ENCODE measurements at places on chromosomes 11 and 22.

GRCh38 chr22:19962909-19963806, 21.5 kb upstream of the TXNRD2 start:
- DNase-seq: no peak

DNA sequence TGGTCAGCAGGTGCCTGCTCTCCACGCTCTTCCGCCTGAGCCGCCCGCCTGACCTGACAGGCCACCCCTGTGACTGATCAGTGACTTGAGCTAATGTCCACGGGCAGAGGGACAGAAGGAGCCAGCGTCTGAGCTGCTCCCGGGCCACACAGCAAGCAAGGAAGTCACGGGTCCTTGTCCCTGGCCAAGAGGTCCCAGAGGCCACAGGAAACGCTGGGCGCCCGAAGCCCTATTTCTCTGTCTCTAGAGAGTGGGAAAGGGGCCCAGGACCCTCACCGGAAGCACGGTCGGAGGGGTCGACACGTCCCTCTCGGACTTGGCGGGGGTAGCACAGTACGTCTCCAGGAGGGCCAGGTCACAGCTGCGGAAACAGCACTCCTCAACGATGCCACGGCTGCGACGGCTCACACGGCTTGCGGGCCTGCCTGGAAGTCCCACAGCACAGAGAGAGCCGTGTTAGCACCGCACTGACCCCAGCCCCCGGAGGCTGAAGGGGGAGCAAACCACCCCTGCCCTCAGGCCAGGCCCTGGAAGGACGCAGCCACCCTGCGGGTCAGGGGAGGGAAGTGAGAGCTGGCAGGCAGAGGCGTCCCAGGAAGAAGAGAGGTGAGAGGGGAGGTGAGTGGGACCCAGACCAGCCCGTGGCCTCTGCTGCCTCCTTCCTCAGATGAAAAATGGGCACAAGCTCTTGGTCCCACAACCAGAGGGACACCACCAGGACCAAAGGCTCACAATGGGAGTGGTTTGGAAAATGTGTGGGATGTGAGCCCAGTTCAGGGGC, 5.8 kb downstream of the IGF2 start:
- no peak for DNase-seq

DNA sequence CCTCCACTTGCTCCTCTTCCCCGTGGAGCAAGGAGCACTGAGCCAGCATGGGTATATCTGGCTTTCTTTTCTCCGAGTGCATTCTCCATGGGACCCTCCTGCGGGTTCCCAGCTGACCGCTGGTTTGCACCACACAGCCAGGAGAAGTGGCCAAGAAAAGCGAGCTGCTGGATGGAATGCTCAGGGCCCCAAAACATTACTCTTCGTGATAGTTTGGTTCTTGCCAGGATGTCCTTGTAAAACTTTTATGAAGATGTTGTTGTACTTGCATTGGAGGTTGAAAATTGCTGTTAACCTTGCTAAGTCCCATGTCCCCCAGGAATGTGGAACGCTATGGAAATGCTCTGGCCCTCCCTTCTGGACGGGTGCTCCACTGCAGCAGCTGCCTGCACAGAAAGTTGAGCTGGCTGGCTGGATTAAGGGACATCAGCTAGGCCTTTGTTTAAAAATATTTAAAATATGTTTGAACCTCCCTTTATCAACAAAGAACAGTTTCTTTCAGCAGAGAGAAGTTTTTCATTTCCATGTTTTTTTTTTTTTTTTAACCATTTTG, 68.7 kb downstream of the ZNRF3 start:
- peak; percentile 54 for DNase-seq

- no peak for DNase-seq
Measured at GRCh38 chr11:4065601-4066377, 28.8 kb upstream of the RRM1 start.

DNA sequence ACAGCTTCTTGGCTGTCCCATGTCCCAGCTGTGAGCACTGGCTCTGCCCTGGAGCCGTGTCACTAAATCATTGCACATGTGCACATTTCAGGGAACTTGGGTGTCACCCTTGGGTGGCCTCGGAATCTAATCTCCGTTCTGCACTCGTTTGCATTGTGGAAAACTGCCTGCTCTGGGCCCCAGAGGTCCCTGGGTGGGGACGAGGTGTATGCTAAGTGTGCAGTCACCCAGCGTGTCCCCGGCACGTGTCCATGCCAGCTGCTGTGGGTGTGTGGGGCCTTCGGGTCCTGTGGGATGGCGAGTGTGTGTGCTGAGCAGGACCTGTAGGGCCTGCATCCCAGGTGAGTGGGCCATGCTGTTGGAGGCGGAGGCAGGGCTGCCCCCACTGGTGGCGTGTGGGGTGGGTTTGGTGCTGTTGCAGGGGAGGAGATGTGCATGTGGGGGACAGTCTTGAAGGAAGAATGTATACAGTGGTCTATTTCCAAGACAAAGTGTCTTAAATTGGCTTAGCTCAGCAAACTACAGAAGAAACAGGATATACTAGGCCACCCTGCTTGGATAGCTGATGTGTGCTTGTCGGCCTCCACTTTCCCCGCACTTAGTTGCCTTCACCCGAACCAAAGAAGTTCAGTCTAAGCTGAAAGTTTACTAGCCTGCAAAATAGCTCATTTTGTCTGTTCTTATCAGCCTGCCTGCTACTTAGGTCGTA, 14.6 kb downstream of the TANGO2 start:
- DNase-seq: no peak

DNA sequence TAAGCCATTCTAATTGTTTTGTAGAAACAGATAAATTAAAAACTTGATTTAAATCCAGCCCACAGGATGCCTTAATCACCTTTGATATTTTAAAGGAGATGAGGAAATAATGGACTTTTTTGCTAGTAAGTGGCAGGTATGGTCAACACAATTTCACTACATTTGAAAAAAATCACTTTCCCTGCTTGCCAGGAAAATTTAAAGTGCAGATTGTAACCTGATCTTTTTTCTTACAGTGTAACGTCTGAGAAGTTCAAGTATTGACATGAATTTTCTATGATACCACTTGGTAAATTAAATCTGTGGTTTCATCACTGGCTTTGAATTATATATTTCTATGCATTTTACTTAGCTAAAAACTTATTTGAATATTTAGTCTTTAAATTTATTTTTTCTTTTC, 65.3 kb downstream of the ARHGEF12 start:
- DNase-seq: no peak

GRCh38 chr11:101860696-101861427, 53.9 kb upstream of the CEP126 start:
- peak; percentile 27 for DNase-seq

DNA sequence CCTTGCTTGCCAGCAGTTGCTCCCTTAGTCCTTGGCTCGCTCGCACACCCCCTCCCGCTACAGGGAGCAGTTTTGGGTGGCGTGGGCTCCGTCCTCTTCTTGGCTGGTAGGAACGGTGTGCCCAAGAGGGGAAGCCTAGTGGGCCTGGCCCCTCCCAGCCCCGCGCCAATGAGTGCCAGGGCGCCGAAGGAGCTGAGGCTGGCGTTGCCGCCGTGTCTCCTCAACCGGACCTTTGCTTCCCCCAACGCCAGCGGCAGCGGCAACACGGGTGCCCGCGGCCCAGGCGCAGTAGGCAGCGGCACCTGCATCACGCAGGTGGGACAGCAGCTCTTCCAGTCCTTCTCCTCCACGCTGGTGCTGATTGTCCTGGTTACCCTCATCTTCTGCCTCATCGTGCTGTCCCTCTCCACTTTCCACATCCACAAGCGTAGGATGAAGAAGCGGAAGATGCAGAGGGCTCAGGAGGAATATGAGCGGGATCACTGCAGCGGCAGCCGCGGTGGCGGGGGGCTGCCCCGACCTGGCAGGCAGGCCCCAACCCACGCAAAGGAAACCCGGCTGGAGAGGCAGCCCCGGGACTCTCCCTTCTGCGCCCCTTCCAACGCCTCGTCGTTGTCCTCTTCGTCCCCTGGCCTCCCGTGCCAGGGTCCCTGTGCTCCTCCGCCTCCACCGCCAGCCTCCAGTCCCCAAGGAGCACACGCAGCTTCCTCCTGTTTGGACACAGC, 1.6 kb downstream of the C11orf87 start:
- no peak for DNase-seq

DNA sequence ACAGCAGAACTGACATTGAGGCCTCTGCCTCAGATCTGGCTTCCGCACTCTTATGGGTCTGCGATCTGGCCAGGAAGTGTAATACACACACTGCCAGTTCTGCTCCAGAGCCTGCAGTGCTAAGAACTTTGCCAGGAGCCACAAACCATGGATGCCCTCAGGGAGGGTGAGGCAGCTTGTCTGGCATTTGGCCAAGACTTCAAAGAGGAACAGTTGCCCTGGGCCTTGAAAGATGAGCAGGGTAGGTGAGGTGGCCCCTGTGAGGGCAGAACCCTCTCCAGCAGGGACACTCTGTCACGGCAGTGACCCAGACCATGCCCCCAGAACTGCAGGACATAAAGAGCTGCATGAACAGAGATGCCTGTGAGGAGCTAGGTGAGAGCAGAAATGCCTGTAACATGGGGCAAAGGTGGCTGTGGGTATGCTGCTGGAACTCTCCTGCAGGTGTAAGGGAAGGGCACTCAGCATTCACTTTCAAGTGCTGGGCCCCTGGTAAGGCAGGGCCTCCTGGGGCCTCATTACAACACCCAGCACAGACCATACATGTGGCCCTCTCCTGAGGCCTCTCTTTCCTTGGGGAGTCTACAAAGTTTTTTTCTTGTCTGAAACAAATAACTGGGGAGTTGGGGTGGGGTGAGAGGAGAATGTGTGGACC, 47.3 kb downstream of the NEU3 start:
- DNase-seq: no peak

Data from right kidney (tissue), 9 donors.